ENCODE measurements at places on chromosomes 5 and 9.
A peak's percentile ranks its signal among the peaks of the same experiment; 100 is the strongest.

- DNase-seq = no peak
Observed at GRCh38 chr5:179878222-179879002, 19.8 kb upstream of the MRNIP start.

DNA sequence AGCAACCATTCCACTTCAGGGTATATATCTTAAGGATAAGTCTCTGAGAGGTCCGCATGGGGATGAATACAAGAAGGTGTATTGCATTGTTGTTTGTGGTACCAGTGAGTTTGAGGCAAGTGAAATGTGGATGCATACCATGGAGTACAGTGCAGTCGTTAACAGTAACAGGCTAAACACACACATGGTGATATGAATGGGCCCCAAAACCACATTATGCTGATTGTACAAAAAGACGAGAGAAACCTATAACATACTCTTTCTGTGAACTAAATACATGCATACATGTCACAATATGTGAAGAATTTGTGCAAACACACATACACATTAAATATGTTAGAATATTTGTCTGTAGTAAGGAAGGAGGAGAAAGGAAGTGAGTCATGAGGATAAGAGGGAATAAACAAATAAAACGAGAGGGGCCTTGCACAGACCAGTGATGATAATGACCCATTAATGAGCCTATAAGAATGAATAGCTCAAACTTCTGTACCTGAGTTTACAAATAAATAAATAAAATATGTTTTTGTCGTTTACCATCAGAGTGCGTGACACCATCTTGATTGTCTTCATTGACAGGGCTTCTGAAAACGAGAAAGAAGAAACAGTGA, 66.5 kb upstream of the RICTOR start:
- DNase-seq = no peak

- no peak for DNase-seq
Observed at GRCh38 chr9:137720571-137721110, 101.8 kb downstream of the EHMT1 start.

DNA sequence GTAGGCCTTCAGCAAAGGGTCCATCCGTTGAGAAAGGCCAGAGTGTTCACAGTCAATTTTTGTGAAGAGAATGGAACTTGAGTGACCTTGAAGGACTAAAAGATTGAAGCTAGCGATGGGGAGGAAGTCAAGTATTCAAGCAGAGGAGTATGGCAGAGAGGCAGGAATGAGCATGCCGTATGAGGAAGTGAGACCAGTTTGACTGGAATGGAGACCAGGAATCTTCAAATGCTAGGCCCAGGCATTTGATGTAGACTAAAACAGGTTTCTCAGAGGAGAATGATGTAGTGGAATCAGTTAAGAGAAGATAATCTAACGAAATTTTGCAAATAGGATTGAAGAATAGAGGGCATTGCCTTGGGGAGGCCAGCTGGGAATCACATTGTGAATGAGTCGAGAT, 90.4 kb upstream of the SEMA6A start:
- no peak for DNase-seq

GRCh38 chr9:69805962-69806515, 14.6 kb upstream of the CFAP95 start:
- DNase-seq = no peak

DNA sequence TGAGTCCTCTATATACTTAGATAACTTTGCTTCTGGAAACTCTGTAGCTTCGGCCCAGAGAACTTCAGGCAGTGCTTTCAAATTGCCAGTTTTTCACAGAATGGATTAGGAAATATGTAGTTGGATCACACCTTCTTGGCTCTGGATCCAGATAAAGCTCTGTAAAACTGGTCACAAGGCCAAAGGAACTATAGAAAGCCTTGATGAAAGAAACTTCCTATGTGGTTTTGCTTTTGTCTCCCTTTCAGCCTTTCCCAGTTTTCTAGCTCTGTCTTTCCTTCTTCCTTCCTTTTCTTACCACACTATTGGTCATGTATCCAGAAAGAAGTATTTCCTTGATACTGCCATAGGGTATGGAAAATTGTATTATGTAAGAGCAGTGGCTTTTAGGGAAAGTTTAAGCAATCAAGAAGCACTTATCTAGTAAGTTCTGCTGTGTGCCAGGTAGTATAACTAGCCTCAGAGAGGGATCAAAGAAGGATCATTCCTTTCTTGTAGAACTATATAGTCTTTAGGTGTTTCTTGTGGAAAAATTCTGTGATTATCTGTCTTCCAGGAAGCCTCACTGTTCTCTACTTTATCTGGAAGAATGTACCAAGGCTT, 6.3 kb downstream of the GPR21 start:
- no peak for DNase-seq

DNA sequence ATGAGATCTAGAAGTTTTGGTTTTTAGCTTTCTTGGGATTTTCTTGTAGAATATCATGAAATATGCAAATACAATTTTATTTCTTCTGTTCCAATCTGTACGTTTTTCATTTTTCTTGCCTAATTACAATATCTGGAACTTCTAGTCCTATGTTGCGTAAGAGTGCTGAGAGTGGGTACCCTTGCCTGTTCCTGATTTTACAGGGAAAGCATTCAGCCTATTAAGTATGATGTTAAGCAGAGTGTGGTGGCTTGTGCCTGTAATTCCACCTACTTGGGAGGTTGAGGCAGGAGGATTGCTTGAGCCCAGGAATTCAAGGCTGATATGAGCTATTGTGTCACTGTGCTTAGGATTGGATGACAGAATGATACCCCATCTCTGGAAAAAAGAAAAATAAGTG, 210.2 kb upstream of the ITGA1 start:
- no peak for DNase-seq

GRCh38 chr5:35470866-35471265, 146.8 kb upstream of the SPEF2 start:
- DNase-seq = no peak

DNA sequence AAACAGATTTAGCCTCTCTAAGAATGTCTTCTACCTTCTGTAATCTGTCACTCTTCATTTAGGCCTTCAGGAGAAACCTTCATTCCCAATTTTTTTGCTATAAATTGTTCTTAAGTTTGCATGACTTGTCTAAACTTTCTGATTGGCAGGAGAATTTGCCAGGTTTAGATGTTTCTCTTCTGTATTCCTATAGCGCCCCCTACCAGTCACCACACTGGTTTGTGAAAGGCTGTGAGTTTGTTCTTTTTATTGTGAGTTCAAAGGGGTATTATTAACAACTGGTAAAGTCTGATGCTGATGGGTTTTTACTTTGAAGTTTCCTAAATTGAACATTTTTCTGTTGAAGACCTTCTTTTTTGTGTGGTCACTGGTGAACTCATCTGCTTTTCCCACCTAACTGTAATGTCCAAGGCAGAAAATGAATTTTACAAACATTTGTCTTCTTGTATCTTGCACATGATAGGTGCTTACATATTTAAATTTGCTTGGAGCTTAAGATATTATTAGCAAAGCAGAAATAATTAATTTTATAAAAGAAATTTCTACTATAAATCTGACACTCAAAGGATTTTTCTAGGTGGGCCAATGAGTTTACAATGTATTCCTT, 18.4 kb upstream of the F2RL2 start:
- peak; percentile 51 for DNase-seq

DNA sequence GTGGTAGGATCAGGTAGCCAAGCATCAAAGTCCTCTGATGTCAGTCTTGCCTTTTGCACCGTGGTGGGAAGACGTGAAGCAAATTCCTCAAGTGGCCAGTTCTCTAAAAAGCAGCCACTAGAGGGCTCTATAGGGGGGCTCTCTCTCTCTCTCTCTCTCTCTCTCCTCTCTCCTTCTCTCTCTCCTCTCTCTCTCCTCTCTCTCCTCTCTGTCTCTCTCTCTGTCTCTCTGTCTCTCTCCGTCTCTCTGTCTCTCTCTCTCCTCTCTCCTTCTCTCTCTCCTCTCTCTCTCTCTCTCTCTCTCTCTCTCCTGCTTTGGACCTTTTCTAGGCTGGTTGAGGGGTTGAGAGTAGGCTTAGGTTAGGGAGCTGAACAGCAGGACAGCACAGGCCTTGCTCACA, 13.9 kb upstream of the OSMR start:
- no peak for DNase-seq

- no peak for DNase-seq
Observed at GRCh38 chr9:75604661-75605060, 285.8 kb upstream of the PCSK5 start.

DNA sequence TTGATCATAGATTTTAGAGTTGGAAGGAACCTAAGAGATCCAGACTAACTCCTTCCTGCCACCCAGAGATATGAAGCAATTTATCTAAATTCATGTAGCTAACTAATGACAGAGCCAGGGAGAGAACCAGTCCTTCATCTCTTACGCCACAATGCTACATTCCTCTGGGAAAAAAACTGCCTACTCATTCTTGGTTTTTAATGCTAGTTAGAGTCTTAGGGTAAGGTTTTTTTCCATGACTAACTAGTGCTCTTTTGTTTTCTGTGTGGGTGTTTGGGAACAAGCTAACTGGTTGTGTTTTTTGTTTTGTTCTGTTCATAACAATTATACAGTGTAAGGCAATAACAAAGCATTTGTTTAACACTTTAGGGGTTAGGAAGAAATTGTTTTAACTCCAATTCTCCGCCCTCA, 52.4 kb downstream of the SLC44A1 start:
- no peak for DNase-seq

- no peak for DNase-seq
Observed at GRCh38 chr5:75734913-75735789, 17.9 kb upstream of the POC5 start.

- no peak for DNase-seq
Observed at GRCh38 chr5:78983601-78984438, 1.3 kb downstream of the ARSB start.

GRCh38 chr9:123478160-123478559, 122.2 kb downstream of the CRB2 start:
- DNase-seq = no peak

- DNase-seq = no peak
Observed at GRCh38 chr5:1003296-1003937, 5.2 kb upstream of the NKD2 start.

GRCh38 chr5:134840811-134841210, 5.0 kb upstream of the C5orf24 start:
- DNase-seq = no peak

GRCh38 chr5:124234770-124235562, 511.5 kb downstream of the ZNF608 start:
- no peak for DNase-seq

Data from stimulated activated CD8-positive, alpha-beta memory T cell treated with anti-CD3 and anti-CD28 coated beads, Interleukin-12 subunit alpha, Interleukin-12 subunit beta, amount 100 ng/mL, for 1 hour (primary cell).